ENCODE measurements at places on chromosomes 11 and 22. TPM values are rescaled to one million over a fixed set of nuclear protein-coding genes. Genes with fewer than 3 reads are reported as not detected.

Gene SNRPD3
- total RNA-seq, result 84.9 TPM

Gene DUSP8
- total RNA-seq, result 5.4 TPM

Gene GPHA2
- not detected for total RNA-seq

Gene DCDC1
- total RNA-seq, result not detected

Measured in osteocyte (in vitro differentiated cells).